Stimulated activated CD8-positive, alpha-beta memory T cell treated with anti-CD3 and anti-CD28 coated beads, Interleukin-7, amount 100 ng/mL, for 4 hours (primary cell): ENCODE measurements at places on chromosomes 16 and 17.

GRCh38 chr16:50573947-50574744 lies 25.9 kb downstream of the NKD1 start:
- DNase-seq: no peak

GRCh38 chr16:50666658-50667496 lies 14.2 kb downstream of the SNX20 start:
- no peak for DNase-seq

DNA sequence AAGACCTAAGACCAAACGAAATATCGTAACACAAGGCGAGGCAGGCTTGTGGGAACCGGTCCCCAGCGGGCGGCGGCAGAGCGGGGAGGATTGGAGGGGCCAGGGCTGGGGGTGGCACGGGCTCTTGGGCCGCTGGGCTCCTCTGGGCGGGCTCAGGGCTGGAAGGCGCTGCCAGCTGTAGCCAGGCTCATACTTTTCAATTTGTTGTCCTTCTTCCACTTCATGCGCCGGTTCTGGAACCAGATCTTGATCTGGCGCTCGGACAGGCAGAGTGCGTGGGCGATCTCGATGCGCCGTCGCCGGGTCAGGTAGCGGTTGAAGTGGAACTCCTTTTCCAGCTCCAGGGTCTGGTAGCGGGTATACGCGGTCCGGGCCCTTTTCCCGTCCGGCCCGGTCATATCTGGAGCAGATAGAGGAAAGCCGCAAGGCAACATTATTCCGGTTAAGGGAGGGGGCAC lies 1.5 kb downstream of the HOXB5 start:
- no peak for DNase-seq

DNA sequence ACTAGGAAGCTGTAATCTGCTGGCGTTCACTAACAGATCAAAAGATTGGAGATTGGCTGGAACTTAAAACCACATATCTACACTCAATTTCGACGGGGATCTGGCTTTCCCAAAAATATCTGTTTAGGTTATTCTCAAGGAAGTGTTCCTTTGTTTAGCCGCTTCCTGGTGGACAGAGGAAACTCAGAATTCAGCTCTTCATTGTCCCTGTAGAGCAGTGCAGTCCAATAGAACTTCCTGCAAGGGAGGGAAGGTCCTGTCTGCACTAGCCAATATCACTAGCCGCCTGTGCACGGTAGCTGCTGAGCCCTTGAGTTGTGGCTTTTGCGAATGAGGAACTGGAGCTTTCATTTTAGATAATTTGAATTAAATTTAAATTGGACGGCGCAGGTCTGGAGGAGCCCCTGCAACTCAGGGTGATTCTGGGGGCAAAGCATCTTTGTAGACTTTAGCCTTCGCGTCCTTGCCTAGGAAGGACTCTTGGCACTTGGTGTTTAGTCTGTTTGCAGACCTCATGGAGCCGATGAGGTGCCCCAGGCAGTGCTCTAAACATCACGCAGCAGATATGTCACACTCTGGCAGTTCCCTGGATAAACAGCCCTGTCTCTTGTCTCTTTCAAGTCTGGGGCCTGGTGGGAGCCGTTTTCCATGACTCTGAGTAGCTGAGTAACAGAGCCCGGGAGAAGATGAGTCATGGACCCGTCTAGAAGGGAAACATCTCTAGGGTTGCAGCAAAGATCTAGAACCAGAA lies 122.2 kb downstream of the CCDC182 start:
- no peak for DNase-seq

GRCh38 chr16:20870122-20870820 lies 29.9 kb downstream of the DCUN1D3 start:
- no peak for DNase-seq

DNA sequence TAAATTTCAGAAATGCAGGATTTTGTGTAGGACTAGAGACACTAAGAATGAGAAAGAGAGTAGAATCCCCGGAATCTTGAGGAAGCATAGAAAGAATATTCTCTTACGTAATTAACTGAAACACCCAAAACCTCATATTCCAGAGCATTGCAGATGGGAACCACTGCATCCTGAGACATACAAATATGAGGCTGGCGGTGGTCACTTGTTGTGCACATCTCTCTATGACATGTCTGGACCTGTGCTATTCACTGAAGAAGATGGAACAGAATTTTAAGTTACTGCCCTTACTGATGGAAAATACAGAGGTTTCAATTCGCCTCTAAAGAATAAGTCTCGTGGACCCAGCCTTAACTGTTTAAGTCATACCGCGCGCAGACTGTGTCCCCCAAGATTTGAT lies 806 bp downstream of the RAD51C start:
- DNase-seq: no peak

GRCh38 chr17:48351911-48352332 lies 78.1 kb downstream of the SKAP1 start:
- DNase-seq: no peak

GRCh38 chr16:624526-625070 lies 6.2 kb upstream of the WFIKKN1 start:
- DNase-seq: no peak

- DNase-seq: no peak
Observed at GRCh38 chr17:80055597-80055996, 19.2 kb downstream of the CCDC40 start.

DNA sequence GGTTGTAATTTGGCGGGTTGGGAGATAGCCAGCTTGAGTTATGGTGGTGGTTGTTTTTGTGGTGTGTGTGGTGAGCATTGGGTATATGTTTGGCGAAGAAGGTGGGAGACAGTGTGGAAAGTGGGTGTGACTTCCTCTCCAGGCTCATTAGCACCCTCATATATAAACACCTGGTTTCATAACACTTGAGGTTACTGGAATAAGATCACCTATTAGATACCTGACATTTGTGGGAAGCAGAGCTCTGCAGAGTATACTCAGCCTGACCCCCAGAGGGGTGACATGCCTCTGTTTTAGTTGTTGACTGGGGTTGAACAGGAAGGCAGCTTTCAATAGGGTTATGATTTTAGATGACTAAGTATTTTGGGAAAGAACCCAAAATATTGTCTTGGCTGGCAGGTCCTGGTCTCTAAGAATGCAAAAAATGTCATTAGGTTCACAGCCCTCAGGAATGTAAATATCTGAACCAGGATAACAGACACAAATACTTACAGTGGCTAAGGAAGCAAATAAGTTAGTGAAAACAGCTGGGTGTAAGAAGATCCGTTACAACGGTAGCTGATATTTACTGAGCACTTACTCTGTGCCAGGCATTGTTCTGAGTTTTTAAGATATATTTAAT lies 18.3 kb upstream of the EFCAB13 start:
- DNase-seq: no peak

- no peak for DNase-seq
Observed at GRCh38 chr16:80164966-80165550, 375.7 kb upstream of the DYNLRB2 start.

DNA sequence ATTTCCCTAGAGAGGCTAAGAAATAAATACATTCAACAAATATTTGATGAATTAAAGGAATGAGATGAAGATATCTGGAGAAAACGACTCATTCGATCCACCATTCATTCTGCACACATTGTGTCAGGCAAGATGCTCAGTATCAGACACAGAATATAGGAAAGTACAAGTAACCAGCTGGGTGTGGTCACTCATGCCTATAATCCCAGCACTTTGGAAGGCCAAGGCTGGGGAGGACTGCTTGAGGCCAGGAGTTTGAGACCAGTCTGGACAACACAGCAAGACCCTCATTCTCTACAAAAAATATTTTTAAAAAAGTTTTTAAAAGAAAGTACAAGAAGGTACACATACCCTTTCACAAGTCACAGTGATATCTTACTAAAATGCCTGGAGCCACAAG lies 42.3 kb downstream of the CRLF3 start:
- no peak for DNase-seq

- DNase-seq: no peak
Observed at GRCh38 chr17:30230596-30231125, 4.8 kb downstream of the SLC6A4 start.

DNA sequence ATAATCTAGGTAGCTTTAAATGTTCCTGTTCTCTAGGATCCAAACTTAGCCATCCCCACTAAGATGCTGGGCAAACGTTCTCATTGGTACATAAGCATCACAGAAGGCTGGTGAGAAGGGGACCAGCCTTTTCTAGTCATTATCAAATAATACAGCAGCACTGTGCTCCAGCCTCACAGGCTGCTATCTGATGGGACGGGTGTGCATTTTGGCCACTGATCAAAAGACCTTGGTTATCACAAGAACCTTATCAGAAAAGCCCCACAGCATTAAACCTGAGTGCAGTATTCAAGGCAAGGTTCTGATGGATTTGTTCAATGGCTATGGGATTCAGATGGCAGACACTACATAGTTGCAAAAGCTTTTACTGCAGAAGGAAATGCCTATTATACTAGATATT lies 19.1 kb upstream of the KPNB1 start:
- DNase-seq: no peak

- DNase-seq: no peak
Observed at GRCh38 chr17:69300222-69300621, 26.7 kb downstream of the ABCA5 start.
